ENCODE measurements at places on chromosomes 7 and 10. TPM values are rescaled to one million over a fixed set of nuclear protein-coding genes. Genes with fewer than 3 reads are reported as not detected.

DNA sequence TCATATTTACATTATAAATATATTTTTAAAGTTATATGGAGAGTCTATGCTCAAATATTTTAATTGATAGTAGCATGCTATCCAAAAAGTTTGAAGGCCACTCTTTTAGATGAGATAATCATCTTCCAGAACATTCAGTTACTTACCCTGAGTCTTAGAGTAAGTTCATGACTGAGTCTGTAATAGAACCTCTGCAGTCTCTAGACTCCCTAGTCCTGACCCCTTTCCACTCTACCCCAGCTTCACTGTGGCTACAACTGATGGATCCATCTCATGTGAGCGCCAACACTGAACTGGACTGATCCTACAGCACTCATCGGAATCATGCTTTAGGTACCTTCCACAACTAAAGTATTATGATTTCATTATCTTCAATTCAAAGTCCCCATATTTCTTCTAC lies 10.1 kb downstream of the HACD1 start:
- no peak for DNase-seq

- DNase-seq = no peak
Observed at GRCh38 chr10:132774902-132775863, 10.8 kb downstream of the NKX6-2 start.

DNA sequence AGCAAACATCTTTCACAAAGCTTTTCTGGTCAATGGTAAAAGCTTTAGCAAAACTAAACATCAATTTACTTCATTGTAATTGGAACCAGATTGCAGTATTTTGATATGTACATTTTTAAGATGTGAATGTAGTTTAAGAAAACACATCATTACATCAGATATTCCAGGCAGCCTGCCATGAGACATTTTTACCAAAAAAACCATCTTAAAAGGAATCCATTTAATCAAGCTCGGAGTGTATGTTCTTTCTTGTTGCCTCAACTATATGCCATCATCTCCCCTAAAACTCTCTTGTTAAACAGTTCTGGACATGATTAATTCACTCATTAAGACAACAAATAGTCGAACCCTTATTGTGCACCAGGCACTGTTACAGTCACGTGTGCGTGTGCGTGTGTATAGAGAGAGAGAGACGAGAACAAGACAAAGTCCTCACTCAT lies 97.5 kb downstream of the UBE2H start:
- DNase-seq = peak; percentile 57

DNA sequence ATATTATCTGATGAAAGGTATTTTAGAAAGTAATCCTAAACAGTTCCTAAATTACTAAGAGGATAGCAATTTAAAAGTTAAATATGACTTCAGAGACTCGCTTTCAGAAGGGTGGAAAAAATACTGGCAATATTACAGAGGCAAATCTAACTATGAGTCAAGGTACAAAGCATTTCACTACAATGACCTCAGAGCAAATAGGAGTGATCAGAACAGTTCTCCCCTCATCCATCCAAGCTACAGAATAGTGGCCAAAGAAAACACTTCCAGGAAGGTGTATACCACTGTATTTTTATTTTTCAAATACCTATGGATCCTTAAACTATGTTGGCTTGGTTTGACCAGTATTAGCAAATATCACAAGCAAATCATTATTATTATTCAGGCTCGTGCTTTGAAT lies 112.8 kb upstream of the ODAD2 start:
- peak; percentile 20 for DNase-seq

- peak; percentile 81 for DNase-seq
Observed at GRCh38 chr7:14381306-14381705, 391.8 kb upstream of the ETV1 start.

DNA sequence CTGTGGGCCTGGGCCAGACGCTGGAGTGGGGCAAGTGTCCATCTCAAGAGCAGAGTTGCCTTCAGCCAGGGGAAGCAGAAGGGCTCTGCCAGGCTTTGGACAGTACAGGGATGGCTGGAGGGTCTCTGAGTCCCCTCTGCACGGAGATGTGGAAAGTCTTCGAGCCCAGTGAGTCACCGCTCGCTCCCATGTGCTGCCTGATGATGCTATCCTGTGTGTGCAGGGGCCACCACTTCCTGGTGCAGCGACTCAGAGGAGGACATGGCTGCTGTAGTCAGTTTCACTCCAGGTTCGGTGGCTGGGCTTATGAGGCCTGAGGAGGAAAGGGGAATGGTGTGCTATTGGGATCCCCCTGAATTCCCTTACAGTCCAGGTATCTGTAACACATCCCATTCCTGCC lies 6.0 kb downstream of the ADCYAP1R1 start:
- peak; percentile 58 for DNase-seq

DNA sequence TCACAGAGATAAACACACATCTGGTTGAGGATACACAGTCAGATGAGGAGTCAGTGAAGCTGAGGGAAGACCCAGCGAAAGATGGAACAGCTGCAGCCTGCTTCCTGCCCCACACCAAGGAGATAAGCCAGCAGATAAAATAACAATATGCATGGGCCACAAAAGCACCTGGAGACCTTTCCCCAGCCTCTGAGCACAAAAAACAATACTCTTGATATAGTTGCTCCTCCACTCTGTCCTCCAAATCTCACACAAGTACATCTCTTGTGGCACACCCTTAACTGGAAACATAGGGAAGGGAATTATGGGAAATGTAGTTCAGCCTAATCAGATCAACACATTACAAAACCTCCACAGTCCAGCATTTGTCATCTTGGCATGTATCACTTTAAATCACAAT lies 9.7 kb upstream of the FHIP2A start:
- DNase-seq = no peak

GRCh38 chr10:33094263-33095051 lies 136.4 kb upstream of the ITGB1 start:
- DNase-seq = peak; percentile 52

DNA sequence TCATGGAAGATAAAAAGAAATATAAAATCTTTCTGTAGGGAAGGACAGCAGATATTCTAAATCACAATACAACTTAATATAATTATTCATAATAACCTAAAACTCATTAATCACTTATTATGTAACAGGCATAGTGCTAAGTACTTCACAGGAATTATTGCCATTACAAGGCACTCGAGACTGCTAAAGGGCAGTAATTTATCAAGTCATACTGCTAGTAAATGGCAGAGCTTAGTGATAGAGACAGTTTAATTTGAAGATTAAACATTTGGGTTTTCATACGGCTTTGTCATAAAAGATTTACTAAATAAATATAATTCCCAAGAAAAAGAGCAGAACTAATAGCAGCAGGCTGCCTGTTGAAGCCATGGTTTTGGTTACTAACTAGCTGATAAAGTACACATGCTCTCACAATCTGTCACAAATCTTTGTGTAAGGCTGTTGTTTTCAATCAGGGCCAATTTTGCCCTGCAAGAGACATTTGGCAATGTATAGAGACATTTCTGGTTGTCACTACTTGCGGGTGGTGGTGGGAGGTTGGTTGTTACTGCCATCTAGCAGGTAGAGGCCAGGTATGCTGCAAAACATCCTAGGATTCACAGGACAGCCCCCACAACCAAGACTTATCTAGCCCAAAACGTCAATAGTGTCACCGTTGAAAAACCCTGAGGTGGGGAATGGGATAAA lies 233.3 kb upstream of the CACNA2D1 start:
- no peak for DNase-seq

- DNase-seq = no peak
Observed at GRCh38 chr10:132612571-132613504, 75.3 kb downstream of the INPP5A start.

ADCYAP1R1 gene
- 0.06 TPM for total RNA-seq

DNA sequence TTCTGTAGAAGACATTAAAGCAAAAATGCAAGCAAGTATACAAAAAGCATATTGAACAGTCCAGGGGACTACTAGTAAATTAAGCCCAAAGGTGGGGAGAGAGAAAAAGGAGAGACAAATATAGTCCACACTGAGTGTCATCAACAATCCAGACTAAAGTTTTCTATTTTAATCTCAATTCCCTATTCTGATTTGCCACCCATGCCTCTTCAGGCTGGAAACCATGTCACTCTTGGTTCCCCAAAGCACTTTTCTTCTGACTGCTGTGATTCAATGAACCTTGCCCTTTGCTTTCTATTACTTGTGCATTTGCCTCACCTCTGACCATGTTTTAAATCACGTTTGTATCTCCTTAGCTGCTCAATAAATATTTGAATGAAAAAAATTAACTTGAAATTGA lies 95.3 kb upstream of the AOAH start:
- no peak for DNase-seq

GRCh38 chr10:97407211-97407951 lies 6.2 kb upstream of the RRP12 start:
- DNase-seq = peak; percentile 80

Data from LHCN-M2 (cell line).